Tibial nerve (tissue), 4 donors: ENCODE measurements at places on chromosomes 12 and 14. TPM values are rescaled to one million over a fixed set of nuclear protein-coding genes. Genes with fewer than 3 reads are reported as not detected.

Gene DPF3
- total RNA-seq: 4.5 TPM

GRCh38 chr12:81502912-81503695 is 256.0 kb downstream of the PPFIA2 start:
- DNase-seq: no peak

Gene DIO2
- 5.9 TPM for total RNA-seq

DNA sequence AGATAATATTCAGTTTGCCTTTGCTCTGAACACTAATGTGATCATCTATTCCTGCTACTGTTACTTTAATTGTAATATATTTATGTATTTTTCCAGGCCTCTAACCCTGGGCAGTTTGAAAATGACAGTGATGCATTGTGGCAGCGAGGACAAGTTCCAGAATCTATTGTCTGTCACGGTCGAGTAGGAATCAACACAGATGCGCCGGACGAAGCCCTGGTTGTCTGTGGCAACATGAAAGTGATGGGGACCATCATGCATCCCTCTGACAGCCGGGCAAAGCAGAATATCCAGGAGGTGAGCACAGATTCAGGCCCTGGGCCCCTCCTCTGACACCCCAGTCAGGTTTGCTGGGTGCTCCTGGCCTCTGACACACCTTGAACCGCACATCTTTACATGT is 78.5 kb downstream of the MYRFL start:
- DNase-seq: no peak

- no peak for DNase-seq
Measured at GRCh38 chr14:56902385-56902784, 92.1 kb upstream of the OTX2 start.

Gene RHEBL1
- total RNA-seq: not detected

Gene SAMD4A
- total RNA-seq: 48.6 TPM

- no peak for DNase-seq
Measured at GRCh38 chr14:81889529-81889928, 355.9 kb upstream of the SEL1L start.

DNA sequence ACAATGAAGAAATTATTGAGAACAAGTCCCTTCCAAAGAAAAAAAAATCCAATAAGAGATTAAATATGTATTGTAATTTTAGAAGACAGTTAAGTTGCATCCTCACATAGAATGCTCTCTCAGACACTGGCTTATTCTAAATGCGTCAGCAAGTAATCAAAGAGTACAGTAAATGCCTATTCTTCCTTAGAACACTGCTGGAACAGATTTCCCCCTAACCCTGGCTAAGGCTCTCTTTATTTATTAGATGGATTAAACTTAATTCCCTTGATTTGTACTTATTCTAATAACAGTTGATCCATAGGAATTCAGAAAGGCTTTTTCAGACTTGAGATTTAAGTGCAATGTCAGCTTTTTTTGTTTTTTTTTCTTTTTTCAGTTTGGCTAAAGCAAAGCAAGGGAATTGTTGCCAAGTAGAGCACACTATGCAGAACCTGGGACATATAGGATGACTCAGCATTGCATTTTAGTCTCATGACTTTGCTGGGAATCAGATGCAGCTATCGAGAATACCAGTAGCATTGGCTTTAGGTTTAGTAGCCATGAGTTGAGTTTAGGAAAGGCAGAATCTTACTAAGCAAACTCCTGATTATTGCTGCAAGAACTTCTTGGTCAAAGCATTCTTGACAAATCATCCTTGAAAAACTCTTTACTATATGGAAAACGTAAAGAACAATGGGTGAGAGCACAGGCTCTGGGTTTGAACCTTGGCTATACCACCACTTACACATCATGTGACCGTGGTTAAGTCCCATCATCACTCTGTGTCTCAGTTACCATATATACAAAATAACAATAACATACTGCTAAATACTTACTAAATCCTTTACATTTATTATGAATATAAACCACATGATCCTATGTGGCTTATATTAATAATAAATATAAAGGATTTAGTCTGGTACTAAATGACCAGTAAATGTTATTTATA is 26.7 kb downstream of the MED21 start:
- no peak for DNase-seq

DNA sequence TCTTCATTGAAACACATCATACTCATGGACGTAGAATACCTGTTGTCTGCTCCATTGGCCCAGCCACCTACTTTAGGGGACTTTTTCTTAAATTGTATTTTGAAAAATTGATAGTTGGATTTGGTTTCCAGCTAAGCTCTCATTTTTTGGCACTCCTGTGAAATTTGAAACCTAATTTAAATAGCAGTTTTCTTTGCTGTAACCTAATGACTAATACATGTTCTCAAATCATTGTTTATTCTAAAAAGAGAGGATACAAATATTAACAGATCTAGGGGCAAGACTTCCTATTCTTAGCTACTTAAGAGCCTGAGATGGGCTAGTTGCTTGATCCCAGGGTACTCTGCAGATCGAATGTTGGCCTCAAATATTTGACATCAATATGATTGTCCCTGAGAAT is 78.9 kb downstream of the PLEKHA5 start:
- DNase-seq: no peak

DNA sequence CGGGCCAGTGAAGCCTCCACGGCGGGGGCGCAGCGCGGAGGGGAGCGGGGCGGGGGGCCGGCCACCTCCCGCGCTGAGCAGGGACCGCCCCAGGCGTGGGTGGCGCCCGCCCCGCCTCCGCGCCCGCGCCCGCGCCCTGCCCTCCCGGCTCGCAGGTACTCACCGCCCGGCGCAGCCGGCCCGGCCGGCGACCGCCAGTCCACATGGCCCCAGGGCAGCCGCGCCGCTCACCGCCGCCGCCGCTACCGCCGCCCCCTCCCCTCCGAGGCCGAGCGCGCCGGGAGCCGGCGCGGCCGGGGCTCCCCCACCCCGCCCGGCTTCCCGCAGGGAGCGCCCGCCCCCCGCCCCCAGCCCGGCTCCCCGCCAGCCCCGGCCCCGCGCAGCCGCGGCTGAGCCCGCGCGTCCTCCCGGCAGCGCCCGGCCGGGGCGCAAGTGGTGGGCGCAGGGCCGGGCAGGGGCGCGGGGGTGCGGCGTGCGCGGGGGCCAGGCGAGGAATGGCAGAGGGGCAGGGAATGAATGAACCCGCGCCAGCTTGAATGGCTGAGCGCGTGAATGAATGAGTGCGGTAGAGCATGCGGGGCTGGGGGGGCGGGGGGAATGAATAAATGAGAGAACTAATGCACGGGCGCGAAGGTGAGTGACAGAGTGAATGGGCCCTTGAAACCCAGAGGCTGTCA is at the start of gene BEGAIN:
BEGAIN (minus strand) TSS at position 332 of the 677 bp plus-strand sequence; CDS start at position 205, 127 bp downstream.
- DNase-seq: no peak

GRCh38 chr14:39451811-39452210 is 19.6 kb upstream of the FBXO33 start:
- no peak for DNase-seq

Gene IL26
- not detected for total RNA-seq

- DNase-seq: no peak
Measured at GRCh38 chr14:22478670-22479069, 110.4 kb downstream of the DAD1 start.

DNA sequence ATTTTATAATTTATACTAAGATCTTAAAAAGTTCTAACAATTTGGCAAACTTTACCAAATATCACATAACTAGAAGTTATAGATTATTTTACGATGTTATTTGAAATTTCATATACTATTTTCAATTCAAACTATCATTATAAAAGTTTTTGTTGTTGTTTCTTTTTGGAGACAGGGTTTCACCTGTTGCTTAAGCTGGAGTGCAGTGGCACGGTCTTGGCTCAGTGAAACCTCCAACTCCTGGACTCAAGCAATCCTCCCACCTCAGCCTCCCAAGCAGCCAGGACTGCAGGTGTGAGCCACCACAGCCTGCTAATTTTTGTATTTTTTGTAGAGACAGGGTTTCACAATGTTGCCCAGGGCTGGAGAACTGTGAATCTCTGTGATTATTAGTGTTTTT is 87.8 kb downstream of the SPPL3 start:
- DNase-seq: no peak

Gene AJUBA
- total RNA-seq: 33.5 TPM

DNA sequence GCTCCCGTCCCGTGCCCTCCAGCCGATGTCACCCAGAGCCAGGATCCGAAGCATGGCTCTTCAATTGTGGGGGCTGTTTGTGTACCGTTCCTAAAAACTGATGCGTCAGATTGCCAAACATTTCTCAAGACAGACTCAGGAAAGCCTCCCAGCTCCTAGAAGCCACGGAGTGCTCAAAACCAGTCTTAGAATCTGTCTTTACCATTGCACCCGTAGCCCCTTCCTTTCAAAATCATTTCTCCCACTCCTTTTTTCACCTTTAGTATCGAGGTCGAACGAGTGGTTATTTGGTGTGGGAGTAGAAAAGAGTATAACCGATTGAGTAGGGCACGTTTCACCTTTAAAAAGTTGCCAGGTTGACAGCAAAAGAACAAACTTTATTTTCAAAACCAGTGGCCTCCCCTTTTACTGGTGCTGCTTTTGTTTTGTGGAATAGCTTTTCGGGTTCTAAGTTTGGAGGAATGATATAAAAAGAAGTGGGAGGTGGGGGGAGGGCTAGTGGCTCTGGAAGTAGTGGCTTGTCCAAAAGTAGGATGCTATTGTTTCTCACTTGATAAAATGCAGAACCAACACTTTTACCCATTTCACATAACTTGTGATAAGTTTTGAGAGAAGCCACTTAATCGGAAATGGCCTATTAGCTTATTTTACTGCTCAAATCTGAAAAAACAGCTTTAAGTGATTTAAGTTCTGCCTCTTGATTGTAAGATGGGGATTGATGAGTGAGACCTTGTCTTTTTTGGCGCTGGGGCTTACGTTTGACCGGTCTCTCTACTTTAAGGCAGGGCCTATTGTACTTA is 803 bp downstream of the STK38L start:
- DNase-seq: no peak

Gene CLEC2A
- not detected for total RNA-seq

- no peak for DNase-seq
Measured at GRCh38 chr12:4535092-4535491, 3.6 kb upstream of the RAD51AP1 start.

Gene SOCS2
- total RNA-seq: 30.6 TPM

GRCh38 chr12:5988088-5988487 is 43.0 kb upstream of the ANO2 start:
- DNase-seq: no peak

- no peak for DNase-seq
Measured at GRCh38 chr12:13277293-13277692, 80.8 kb downstream of the EMP1 start.

DNA sequence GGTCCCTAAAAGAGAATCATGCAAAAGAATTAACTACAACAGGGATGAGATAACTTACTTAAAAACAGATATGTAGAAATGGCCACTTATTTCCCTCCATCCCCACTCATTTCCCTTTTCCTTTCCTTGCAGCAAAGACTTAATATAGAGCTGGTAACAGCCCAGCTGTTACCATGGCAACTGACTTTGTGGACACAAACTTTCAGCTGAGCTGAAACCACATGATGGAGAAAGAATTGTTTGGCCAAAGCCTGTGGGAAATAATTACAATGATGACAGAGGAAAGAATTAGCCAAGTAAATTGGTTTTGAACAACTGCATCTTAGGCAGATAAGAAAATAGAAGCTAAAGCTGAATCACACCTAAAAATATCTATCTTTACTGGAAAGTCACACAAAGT is 364.9 kb downstream of the GALC start:
- DNase-seq: peak; percentile 52

- no peak for DNase-seq
Measured at GRCh38 chr12:114976372-114976771, 292.4 kb upstream of the TBX3 start.

DNA sequence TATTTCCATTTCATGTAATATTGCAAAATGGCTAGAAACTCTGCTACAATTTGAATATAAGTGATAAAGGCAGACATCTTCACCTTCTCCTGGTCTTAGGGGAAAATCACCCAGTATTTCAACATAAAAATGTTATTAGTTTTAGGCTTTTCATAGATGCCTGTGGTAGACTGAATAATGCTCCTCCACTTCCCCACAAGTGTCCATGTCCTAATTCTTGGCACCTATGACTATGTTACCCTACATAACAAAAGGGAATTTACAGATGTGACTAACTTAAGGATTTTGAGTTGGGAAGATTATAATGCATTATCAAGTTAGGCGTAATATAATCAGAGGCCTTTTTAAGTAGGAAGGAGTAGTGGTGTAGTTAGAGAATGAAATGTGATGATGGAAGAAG is 196.4 kb downstream of the TMTC3 start:
- DNase-seq: no peak

- DNase-seq: no peak
Measured at GRCh38 chr12:27359578-27360340, 27.1 kb downstream of the BMAL2 start.

DNA sequence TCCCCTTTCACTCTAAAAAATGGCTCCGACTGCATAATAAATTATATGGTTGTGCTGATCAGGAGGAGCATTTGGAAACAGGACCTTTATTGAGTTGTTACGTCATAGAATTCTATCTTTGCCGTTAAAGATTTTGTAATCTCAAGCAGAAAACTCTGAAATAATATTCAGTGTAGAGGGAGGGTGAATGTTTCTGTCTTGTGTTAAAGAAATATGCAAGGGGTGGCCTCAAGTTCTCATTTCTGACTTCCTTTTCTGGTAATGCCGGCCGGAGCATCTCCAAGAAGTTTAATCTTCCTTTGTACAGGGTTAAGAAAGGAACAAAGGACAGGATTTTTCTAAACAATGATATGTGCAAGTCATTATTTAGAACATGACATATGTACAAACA is 165.1 kb downstream of the SLC38A4 start:
- no peak for DNase-seq

Gene SLC10A1
- not detected for total RNA-seq

Gene KRT77
- not detected for total RNA-seq

DNA sequence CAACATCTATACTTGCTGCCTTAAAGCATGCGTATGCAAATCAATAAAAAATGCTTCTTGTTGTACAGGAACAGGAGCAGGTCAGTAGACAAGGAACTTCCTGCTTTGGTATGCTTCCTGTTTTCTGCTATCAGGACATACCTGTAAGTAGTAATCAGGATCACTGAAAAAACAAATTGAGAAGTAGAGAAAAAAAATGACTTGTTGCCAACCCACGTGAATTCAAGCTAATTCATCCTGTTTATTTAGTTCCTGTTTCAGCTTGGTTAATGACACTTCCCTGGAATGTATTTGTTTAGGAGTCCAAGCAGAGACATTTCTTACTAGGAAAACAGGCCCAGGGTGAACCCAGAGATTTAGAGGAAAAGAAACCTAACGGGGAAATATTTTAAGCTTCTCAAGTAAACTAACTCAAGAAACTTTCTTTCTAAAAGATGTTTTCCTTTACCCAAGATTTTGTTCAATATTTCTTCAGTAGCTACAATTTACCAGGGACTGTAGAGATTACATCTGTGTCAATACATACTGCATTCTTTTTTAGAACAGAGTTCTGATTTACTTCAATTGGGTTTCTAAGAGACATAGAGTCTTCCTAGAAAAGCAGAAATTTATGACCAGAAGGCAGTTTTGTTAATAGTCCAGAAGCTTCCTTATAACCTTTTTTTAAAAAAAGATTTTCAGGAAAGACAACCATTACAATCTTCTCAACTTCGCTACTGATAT is 124.2 kb downstream of the PAWR start:
- no peak for DNase-seq

- no peak for DNase-seq
Measured at GRCh38 chr12:118763234-118763633, 218.1 kb upstream of the SRRM4 start.
